GM13976 (cell line): ENCODE measurements at places on chromosomes 2 and 18.
A peak's percentile ranks its signal among the peaks of the same experiment; 100 is the strongest.

DNA sequence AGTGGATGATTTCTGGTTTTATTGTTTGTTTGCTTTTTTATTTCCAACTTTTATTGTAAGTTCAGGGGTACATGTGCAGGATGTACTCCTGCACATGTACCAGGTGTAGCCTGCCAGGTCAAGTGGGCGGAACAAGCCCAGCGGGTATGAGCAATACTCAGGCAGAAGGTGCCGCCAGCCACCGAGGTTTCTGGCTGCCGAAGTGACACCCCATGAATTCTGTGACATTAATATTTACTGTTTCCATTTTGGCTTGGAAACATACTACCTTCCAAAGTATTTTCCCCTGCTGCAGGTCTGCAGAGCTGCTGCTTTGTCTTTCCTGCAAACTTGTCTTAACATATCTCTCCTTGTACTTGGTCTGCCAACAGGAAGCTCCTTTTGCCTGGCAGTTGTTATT is 78.5 kb downstream of the PTPN4 start:
- no peak for DNase-seq

DNA sequence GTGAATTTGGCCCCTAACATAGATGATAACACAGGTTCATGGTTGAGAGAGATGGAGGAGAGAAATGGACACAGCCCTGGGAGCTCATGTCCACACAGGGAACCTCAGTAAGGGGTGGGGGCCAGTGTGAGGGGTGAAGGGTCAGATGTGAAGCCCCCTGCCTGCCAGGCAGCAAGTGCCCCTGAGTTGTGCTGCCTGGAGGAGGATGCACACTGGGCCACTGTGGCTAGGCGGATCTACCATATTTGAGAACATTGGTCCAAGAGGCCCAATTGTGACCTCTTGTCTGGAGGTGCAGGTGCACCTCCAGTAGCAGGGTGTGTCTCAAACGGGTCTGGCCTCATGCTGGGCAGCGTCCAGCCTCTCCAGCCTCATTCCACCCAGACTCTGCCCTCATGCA is 99.6 kb upstream of the SNTG2 start:
- no peak for DNase-seq

DNA sequence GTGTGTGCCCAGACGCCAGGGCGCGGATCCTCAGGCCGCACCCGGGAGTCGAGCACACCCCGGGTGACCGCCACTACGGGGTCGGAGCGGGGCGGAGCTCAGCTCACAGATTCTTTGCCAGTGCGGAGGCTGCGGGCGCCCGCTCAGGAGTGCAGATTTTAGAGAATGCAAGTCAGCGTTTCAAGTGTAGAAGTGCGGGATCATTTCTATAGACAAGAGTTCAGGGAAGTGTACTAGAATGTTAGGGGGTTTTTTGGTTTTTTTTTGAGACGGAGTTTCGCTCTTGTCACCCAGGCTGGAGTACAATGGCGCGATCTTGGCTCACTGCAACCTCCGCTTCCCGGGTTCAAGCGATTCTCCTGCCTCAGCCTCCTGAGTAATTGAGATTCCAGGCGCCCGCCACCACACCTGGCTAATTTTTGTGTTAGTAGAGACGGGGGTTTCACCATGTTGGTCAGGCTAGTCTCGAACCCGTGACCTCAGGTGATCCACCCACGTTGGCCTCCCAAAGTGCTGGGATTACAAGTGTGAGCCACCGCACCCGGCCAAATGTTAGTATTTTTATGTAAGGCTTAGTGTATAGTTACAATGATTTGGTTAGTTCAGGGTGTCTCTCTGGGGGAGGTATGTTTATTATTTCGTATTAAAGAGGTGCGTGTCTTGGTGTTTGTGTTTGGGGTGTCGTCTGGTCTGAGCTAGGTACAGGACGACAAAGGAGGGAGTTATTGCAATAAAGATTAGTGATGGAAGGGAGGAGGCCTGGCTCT is 619 bp upstream of the FAM168B start:
- DNase-seq, result no peak

DNA sequence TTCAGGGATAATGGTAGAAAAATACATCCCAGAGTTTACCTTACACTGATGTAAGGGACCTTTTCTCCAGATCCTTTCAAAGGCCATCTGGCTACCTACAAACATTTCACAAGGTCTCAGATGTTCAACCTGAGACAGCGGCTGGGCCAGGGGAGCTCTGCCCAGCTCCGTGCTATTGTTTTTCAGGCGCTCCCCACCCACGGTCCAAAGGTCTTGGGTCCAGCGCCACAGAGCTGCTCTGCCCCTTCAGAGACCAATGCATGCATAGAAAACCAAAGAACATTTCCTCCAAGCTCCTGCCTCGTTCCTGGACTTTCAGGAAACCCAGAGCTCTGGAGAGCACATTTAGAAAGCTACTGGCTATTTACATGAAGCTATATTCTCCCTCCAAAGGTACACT is 40.3 kb downstream of the COPS8 start:
- no peak for DNase-seq

DNA sequence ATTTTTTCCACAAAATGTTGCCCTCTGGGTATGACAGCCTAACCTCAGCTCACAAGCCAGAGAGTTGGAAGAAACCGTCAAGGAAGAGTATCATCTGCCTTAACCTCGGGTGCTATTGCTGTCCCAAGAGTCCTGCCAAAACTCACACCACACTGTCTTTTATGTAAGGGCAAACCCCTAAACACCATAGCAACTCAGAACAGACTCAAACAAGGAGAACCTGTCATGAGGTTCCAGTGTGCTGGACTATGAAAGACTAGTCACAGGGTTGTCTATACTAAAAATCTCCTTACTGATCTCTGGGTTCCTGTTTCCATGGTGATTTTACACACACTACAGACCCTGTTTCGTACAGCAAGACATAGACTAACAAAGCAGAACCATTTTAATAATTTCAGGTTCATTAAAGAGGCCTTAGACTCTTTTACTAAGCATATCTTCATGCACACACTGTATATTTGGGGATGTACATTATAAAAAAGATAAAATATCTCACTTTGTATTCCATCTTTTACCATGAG is 159.8 kb downstream of the PKP4 start:
- DNase-seq, result no peak

GRCh38 chr2:17814601-17815000 is 1.7 kb upstream of the MSGN1 start:
- no peak for DNase-seq

- DNase-seq, result no peak
Measured at GRCh38 chr2:126399001-126399400, 257.0 kb upstream of the GYPC start.

DNA sequence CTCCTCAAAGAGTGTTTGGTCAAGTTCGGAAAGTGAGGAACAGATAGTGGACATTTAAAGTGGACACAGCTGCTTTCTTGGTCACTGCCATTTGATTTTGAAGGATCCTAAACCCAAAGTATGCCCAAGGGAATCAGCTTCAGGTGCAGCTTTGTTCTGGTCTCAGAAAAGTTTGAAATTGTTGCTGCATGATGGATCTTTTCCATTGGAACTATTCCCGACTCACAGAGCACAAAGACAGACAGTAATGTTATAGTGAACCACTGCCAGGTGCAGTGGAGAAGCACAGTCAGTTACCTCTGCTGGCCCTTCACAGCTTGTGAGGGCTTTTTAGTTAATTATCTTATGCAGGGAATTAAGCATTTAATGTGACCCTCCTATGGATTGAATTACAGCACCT is 301.7 kb downstream of the PHLPP1 start:
- no peak for DNase-seq

DNA sequence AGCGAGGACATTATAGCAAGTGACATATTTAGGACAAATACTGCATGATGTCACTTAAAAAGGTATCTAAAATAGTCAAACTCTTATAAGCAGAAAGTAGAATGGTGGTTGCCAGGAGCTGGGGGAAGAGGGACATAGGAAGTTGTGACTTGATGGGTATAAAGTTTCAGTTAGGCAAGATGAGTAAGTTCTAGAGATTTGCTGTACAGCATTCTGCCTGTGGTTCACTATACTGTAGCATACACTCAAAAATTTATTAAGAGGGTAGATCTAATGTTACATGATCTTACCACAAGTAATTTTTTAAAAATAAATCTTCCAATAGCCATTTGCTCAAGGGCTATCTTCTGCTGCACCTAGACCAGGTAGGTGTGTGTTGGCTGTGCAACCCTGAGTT is 78.1 kb upstream of the NPAS2 start:
- no peak for DNase-seq

DNA sequence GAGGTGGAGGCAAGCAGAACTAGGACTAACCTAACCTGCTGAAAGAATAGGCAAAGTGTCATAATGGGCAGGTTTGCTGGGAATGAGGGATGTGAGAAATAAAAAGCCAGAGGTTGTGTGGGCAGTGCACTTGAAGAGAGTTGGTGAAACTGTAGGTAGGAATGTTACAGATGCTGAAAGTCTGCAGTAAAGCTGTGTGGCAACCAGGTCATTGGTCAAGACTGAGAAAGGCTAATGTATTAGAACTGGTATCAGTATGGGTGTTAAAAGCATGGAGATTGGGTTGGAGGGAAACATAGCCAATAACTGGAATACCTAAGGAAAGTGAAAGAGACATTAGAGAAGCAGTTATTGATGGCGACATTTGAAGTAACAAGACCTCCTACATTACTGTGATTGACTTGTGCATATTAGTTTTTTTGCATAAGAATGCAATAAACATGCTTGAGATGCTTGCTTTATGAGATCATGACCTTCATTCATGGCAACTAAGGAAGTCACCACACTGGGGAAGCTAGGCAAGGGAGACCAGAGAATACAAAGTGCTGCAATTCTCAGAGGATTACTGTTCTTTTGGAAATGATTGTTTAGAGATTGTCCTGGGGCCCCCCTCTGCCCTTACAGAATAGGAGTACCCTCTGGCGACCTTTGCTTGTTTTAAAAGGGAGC is 11.8 kb downstream of the GULP1 start:
- no peak for DNase-seq

DNA sequence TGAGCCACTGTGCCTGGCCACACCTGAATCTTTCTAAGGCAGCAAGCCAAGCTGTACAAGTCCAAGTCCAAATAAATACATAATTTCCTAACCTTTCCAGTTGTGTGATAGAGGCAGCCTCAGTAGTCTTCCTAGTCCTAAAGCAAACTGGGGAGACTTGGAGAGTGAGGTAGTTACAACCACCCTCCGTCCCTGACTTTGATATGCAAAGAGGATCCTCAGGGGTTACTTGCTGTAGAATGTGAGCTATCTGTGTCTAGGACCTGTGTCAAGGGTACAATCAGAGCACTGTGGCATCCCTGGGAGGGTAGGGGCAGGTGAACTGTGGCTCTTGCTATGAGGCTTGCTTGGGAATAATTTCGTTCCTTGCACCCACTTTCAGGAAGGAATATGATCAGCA is 28.3 kb upstream of the KCNG3 start:
- DNase-seq, result no peak

DNA sequence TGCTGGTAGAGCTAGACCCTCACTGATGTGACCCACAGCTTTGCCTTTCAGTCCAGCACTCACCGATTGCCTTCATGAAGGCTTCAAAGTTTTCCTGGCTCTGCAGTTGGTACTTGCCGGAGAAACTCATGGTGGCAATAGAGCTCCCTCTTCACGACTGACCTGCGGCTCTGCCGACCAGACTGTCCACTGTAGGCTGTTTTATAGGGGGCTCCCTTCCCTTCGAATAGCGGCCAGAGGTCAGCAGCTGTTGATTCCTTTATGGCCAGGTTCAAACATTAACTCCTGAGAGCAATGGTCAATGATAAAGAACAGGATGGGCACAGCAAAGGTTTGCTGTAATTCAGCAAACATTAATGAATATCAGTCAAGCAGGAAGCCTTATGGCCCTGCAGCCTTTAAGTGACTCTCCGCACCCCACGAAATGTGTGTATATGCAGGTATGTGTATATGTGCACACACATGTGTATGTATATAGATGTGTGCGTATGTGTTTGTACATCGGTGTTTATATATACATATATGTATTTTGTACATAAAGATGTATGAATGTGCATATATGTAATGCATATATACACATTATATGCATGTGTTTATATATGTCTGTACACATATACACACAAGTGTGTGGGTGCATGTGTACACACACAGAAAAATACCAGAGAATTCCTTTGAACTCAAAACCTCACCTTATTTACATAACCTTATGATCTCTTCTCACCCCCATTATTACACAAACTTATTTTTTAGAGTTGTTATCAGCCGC is at the start of gene FABP1:
TSS of gene FABP1 (minus strand) at position 175 of the 766 bp plus-strand sequence. CDS start at position 130, 45 bp downstream.
- no peak for DNase-seq

DNA sequence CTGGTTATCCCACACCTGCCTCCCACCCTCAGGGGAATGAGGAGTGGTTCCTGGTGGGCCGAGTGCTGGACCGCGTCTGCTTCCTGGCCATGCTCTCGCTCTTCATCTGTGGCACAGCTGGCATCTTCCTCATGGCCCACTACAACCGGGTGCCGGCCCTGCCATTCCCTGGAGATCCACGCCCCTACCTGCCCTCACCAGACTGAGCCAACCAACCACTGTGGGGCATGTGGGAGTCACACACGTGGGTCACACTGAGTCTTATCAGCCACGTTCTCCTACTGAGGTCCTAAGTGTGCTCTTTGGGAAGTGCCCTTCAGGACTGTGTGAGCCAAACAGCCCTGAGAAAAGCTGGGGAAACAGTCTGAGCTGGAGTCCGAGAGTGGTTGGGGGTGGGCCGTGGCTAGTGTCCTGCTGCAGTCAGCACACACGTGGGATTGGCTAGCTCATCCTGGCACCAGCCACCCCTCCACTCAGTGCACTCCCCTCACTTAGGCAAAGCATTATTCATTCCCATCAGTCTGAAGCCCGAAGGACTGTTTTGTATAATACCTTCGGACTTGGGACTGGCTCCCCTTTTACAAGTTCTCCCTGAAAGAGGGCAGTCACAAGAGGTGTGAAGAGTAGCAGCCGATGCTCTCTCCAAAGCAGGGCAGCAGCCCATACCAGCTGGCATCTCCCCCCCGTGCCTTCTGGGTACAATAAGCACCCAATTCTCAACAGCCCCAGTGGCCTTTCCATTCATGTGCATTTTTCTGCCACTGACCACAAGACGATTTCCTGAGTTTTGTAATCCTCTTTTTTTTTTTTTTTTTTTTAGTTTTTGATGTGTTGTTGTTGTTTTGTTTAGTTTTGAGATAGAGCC is 4.6 kb downstream of the TIGD1 start:
- DNase-seq, result no peak

GRCh38 chr2:157404363-157404762 is 39.5 kb downstream of the CYTIP start:
- DNase-seq, result peak; percentile 72

- DNase-seq, result no peak
Measured at GRCh38 chr2:36781907-36782720, 85.6 kb downstream of the VIT start.
